Natural killer cell treated with Interleukin-12 subunit alpha and Interleukin-12 subunit beta and Interleukin-15 and Interleukin-18, amount 100 ng/mL, for 72 hours (primary cell): ENCODE measurements at places on chromosomes 11 and 22.

GRCh38 chr22:24430431-24431308 is 3.3 kb downstream of the ADORA2A start:
- DNase-seq, result no peak

GRCh38 chr22:31901388-31902137 is 42.8 kb upstream of the YWHAH start:
- no peak for DNase-seq

GRCh38 chr11:114197799-114198500 is 98.2 kb upstream of the NNMT start:
- no peak for DNase-seq

- DNase-seq, result no peak
Observed at GRCh38 chr11:17012712-17013547, 1.3 kb downstream of the PLEKHA7 start.

- no peak for DNase-seq
Observed at GRCh38 chr11:18304745-18305144, 17.2 kb downstream of the HPS5 start.

DNA sequence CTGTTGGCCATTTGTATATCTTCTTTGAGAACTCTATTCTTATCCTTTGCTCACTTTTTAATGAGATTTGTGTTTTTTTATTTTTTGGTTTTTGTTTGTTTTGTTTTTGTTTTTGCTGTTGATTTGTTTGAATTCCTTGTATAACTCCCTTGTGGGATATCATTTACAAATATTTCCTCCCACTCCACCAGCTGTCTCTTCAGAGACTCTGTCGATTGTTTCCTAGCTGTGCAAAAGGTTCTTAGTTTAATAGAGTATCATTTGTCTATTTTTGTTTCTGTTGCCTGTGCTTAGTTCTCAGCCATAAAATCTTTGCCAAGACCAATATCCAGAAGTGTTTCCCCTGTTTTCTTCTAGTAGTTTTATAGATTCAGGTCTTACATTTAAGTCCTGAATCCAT is 82.4 kb downstream of the ARHGAP32 start:
- DNase-seq, result no peak

DNA sequence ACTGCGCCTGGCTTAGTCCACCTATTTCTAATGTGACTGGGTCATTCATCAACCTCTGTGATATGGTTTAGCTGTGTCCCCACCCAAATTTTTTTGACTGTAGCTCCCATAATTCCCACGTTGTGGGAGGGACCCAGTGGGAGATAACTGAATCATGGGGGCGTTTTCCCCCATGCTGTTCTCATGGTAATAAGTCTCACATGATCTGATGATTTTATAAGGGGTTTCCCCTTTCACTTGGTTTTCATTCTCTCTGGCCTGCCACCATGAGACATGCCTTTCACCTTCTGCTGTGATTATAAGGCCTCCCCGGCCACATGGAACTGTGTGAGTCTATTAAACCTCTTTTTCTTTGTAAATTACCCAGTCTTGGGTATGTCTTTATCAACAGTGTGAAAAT is 8.7 kb downstream of the CENATAC start:
- DNase-seq, result no peak

DNA sequence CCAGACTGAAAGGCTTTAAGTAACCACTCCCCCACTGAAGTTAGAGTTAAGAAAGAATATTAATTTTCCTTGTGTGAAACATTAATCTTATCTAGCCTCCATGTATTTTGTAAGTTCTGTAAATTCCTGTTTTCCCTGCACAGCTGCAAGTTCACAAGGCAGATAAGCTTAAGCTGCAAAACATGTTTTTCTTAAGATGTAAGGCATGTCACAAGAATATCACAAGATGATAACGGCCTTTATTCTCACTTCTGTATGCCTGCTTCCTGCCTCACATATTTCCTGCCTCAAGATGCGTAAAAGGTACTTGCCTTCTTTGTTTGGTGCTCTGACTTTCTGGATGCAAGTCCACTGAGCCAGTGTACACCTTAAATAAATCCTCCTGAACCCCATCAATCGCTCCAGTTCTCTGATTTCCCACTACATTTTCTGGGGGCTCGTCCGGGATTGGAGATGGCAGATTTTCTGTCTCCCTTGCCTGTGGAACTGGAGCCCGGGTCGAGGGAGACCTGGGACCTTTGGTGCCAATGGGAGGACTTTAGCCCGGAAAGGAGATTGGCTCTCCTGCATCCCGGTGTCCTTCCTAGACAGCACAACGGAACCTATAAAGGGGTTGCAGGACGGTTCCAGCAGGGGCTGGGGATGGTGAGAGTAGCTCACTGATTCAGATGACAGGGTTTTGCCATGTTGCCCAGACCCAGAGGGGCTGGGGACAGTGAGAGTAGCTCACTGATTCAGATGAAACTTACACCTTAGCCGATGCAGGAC is 30.2 kb downstream of the PPARA start:
- DNase-seq, result no peak

- DNase-seq, result no peak
Observed at GRCh38 chr22:22180738-22181285, 63.8 kb upstream of the VPREB1 start.

DNA sequence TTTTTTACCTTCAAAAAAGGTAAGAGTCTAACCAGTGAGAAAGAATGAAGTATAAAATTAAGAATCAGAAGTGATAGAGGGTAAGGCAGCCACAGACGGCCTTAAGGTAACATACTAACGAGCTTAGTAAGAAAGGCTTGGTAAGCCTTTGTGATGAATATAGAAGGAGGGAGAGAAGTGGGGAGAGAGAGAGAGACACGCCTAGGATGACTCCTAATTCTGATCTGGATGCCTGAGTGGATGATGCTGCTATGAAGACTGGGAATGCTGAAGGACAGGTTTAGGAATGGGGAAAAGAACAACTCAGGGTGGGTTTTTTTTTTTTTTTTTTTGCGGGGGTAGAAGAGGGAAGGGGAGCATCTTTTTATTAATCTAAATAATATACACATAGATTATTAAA is 4.8 kb downstream of the FBXO3 start:
- DNase-seq, result no peak

GRCh38 chr22:45756558-45756957 is 84.9 kb downstream of the ATXN10 start:
- DNase-seq, result no peak

- DNase-seq, result peak; percentile 65
Observed at GRCh38 chr11:134228625-134229024, 4.2 kb downstream of the VPS26B start.
